ENCODE measurements at places on chromosomes 5 and 9.

DNA sequence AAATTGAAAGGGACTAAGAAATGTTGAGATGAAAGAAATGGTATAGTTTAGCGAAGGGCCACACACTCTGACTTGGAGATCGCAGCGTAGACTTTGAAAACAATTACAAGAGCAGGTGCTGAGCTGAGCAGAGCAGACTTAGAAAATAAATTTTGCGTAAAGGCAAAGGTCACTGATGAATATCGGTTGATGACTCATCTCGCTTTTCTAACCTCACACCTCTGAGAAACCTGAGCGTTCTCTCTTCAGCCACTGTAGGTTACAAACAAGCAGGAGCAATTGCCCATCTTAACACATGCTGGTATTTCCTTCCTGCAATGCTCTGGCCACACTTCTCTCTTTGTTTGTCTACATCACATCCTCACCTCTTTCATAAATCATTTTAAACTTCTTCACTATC, 190.6 kb upstream of the C9orf72 start:
- DNase-seq, result no peak

GRCh38 chr9:80874276-80874675, 815.1 kb downstream of the TLE1 start:
- DNase-seq, result peak; percentile 90

DNA sequence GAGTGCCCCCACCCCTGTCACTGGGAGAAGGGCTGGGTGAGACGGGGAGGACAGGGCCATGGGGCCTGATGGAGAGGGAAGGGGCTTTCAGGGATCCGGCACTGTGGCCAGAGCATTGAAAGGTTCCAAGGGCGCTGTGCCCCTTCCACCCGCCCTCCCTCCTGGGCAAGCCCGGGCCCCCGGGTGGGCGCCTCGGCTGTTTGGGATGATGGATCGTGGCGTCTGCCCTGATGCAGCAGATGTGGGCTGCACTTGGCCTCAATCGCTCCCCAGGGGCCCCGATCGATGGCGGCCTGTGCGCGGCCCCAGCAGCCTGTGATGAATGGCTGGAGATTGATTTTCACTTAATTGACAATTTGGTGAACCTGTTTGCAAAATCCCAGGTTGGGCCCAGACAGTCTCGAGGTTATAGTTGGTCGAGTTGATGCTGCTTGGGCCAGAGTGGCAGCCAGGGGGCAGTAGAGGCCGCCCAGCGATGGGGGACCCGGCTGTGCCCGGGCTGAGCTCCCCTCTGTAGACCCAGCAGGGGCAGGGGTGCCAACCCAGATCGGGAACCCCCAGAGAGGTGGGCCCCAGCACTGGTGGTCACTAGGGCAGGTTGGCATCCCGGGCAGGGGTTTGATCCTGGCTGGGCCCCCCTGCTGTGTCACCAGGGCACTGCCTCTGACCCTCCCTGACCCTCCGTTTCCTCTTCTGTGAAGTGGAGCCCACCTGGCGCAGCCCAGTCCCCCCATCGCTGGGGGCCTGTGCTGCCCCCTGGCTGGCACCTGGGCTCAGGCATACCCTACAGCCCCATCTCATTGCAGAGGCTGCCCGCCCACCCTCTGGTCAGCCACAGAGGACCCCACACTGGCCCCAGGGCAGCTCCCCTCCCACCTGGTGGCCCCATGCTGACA, 34.7 kb downstream of the LHX3 start:
- DNase-seq, result no peak

- DNase-seq, result peak; percentile 32
Observed at GRCh38 chr9:76215066-76215465, 179.2 kb downstream of the RFK start.

- DNase-seq, result no peak
Observed at GRCh38 chr5:90680921-90681563, 122.4 kb downstream of the ADGRV1 start.

GRCh38 chr5:8019719-8020218, 150.8 kb downstream of the MTRR start:
- DNase-seq, result no peak
